ENCODE measurements at places on chromosomes 1 and 21. TPM values are rescaled to one million over a fixed set of nuclear protein-coding genes. Genes with fewer than 3 reads are reported as not detected.

Gene AMIGO1
- 5.1 TPM for total RNA-seq

Gene LHX8
- total RNA-seq, result 0.14 TPM

Gene GPR89B
- 22.0 TPM for total RNA-seq

Gene ARHGAP30
- 1.4 TPM for total RNA-seq

All from motor neuron (in vitro differentiated cells).